Right kidney (tissue), 9 donors: ENCODE measurements at places on chromosomes 4 and X.

DNA sequence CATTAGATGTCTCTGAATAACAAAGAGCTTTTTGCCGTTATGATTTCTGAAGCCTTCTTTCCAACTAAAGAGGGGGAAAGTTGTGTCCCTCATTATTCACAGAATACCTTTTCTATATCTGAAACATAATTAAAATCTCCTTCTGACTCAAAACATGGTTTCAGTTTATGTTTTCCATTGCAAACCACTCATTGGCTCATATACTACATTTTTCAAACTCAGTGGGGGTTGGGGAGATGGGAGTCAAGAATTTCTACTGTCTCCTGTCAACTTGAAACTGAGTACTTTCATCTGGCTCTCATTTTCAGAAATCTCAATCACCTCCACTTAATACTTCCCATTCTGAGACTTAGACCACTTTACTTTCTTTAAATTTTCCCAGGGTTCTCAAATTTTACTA is 1839.5 kb upstream of the PCDH10 start:
- DNase-seq = no peak

- DNase-seq = no peak
Measured at GRCh38 chr4:163762741-163763140, 268.3 kb downstream of the TMA16 start.

- DNase-seq = no peak
Measured at GRCh38 chr4:183413234-183414200, 30.9 kb upstream of the CDKN2AIP start.

GRCh38 chrX:45660477-45660876 is 459.8 kb upstream of the DIPK2B start:
- DNase-seq = no peak

DNA sequence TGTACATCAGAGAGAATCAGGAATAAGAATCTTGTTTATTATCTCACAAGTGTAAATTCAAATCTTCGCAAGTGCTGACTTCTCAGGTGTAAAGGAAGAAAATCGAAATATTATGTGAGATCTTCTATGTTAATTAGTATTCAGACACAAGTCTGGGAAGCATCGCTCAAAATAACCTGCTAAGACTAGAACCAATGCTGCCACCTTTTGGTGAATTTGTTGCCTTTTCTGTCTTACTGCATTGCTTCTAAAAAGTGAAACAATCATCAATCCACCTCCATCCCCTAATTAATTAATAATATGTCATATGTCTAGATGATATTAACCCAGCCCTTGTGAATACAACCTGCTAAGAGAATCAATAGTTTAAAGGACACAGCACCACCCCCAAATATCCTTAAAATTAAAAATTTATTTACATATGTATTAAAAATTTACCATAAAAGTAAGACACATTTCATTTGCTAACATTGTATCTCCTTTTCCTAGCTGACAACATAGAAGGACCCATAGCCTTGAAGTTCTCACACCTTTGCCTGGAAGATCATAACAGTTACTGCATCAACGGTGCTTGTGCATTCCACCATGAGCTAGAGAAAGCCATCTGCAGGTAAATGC is 3.5 kb downstream of the EPGN start:
- DNase-seq = no peak

DNA sequence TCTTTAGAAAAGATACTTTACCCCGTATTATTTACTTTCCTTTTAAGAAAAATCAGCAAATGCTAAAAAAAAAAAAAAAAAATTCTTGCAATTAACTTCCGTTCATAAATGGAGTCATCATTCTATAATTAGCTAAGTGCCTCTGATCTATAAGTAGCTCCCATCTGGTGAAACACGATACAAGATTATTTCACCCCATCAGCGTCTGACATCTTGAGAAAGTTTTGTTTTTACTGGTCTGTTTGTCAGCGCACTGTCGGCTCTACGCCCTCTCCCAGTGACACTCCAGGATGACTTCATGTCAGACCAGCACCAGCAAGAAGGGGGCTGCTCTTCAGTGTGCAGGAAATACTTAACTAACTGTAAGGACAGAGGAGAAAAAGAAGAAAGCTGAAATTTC is 108.3 kb downstream of the AFAP1 start:
- DNase-seq = no peak

- DNase-seq = no peak
Measured at GRCh38 chr4:83629945-83630721, 94.2 kb downstream of the GPAT3 start.

DNA sequence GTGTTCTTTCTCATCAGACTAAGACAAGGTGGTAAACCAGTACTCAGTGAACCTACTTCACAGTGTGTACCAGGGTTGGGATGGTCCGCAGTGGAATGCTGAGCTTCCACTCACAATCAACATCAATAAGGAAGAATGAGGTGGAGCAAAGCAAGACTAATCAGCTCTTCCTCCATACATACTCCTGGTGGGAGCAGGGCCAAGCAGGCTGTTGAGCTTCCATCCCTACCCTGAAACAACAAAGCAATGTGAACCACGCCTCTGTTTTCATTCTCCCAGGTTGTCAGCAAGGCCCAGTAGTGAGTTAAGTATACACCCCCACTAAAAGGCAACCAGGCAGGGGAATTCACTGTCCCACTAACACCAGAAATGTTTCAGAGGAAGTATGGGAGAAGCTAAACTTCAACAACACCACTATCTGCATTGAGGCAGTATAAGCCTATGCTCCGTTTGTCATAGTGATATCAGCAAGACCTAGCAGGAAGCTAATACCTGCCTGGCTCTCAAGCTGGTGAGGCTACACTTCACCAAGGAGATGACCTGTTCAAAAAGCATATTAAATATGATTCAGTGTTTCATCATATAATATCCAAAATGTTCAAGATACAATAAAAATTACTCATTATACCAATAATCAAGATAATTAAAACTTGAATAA is 109.5 kb downstream of the DDX60 start:
- DNase-seq = no peak

GRCh38 chrX:130415201-130415600 is 13.4 kb downstream of the RBMX2 start:
- no peak for DNase-seq

- DNase-seq = no peak
Measured at GRCh38 chr4:74375824-74376426, 11.0 kb downstream of the EREG start.

- DNase-seq = no peak
Measured at GRCh38 chr4:133156096-133156495, 7.0 kb downstream of the PCDH10 start.

DNA sequence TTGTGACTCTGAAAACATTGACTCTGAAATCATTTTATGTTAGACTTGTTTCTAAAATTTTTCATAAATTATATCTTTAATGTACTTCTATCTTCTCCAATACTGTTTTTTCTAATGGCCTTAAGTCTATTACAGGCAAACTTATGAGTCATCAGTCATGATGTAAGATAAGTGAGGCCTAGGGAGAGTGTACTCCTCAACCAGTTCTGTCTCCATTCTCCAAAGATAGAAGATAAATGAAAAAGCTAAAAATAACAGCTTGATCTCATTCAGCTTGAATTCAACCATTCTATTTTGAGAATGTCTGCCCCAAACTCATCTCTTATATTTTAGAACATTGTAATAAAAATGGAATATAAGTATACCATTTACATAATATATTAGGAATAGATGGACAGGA is 34.5 kb downstream of the STBD1 start:
- DNase-seq = no peak

DNA sequence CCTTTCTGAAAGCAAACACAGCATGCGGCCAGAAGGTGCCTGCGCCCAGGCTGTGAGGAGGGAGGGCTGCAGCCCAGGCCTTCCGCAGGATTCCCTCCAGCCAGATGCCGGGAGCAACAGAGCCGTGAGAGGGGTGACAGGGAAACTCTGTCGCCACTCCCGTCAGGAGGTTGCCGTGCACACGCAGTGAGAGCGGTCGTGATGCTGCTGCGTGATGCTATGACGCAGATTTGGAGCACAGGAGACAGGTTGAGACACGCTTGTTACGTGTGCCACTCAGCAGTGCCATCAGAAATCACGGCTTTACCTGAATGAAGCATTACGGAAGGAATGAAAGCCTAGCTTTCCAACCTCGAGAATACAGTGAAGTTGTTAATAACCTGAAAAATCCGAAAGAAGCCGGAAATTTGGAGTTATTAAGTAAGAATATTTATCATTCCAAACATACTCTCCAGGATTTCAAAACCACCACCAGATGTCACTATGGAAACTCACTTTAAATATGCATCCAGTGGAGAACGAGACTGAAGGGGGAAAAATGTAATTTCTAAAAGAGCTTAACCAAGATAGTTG is 54.4 kb downstream of the FAT1 start:
- no peak for DNase-seq

GRCh38 chrX:22097012-22097694 is 65.0 kb downstream of the PHEX start:
- DNase-seq = no peak

GRCh38 chr4:123698556-123698955 is 302.0 kb downstream of the SPRY1 start:
- DNase-seq = no peak

GRCh38 chr4:33989820-33990443 is 2254.4 kb downstream of the ARAP2 start:
- DNase-seq = no peak

- no peak for DNase-seq
Measured at GRCh38 chr4:100357542-100357941, 160.3 kb downstream of the EMCN start.

DNA sequence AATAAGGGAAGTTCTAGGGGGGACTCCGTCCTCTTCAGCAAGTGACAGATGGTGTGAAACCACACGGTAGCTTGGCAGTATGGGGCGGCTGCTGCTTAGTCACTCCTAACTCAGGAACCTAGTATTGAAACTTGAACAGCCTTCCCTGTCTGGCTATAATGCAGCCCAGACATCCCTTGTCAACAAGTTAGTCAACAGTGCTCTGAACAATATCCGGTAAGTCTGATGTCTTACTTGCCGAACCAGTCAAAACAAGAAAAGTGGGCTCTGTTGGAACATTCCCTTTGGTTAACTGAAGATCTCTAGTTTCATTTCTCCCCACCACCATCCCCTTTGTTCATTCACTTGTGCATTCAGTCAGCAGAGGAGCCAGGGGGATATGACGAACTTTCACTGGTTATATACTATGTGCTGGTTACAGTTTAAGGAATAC is 18.7 kb upstream of the CXCL13 start:
- no peak for DNase-seq

DNA sequence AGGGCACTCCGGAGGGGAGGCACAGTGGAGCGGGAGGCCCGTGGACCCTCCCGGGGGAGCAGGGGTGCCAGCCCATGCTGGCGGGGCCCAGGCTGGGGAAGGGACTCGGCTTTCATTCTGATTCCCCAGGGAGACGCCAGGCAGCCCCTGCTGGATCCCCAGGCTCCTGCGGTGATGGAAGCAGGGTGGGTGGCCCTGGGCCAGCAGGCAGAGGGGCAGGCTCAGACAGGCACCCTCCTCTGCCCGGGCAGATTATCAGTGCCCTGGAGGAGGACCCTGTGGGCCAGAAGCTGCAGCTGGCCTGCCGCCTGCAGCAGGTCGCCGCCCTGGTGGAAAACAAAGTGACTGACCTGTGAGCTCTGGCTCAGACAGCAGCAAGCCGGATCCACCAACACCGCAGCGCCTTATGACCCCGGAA is 2.1 kb upstream of the SRPK3 start:
- DNase-seq = no peak

- DNase-seq = no peak
Measured at GRCh38 chrX:54246866-54247265, 63.8 kb upstream of the FAM120C start.

DNA sequence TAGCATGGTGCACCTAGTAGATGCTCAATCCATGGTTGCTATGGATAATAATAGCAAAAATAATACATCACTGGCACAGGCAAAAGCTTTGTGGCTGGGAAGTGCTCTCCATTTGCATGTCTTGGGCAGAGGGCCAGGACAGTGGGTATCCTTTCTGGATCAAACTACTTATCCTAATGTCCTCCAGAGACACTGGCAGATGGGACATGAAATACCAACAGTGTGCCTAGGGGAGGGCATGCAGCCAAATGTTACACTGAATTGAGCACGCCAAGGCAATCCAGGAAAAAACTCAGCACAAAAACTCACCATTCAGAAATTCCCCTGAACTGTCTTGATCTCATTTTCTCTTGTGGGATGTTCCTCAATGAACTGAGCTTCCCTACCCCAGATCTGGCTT is 98.6 kb upstream of the SCML1 start:
- no peak for DNase-seq

DNA sequence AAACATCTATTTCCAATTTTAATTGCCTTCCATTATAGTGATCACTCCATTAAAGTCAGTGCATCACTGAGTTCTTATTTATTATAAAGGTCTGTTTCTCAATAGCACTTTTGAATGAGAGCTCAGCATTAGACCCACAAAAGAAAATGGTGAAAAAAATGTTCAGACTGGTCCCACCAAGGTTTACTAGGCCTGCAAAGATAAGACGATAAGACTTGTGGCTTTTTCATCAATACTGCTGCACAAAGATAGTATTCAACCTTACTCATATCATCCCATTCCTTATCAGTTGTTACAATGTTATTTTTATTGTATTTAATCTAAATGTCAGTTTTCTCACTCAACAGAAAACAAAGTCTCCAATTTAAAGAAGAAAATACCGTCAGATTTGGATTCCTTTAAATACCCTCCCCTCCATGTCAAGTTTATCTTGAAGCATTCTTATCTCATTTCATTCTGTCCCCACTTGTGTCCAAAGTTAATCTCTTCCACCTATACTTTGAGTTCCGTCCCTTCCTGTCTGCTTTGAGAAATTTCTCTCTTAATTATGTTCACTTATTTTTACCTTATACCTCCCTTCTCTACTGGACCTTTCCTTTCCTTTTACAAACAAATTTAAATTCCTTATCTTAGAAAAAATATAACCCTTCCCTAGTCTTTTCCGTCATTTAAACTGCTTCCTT is 140.0 kb downstream of the GASK1B start:
- DNase-seq = no peak

GRCh38 chrX:68685685-68686084 is 38.2 kb downstream of the STARD8 start:
- no peak for DNase-seq

DNA sequence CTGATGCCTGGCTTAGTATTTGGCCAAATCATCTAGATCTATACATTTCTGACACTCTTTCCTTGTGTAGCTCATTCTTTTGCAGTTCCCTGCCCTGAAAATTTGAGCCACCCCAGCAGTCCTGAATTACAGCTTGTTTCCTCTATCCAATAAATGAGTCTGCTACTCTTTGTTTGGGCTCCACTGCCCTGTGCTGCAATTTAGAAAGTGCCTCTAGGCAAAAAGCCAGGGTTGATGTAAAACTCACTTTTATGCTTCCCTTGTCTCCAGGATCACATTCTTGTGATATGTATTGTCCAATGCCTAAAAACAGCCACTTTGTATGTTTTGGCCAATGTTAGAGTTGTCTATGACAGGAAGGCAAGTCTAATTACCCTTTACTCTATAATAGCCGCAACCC is 101.7 kb upstream of the MAP3K15 start:
- no peak for DNase-seq

GRCh38 chr4:101417046-101417445 is 69.7 kb upstream of the PPP3CA start:
- DNase-seq = no peak

DNA sequence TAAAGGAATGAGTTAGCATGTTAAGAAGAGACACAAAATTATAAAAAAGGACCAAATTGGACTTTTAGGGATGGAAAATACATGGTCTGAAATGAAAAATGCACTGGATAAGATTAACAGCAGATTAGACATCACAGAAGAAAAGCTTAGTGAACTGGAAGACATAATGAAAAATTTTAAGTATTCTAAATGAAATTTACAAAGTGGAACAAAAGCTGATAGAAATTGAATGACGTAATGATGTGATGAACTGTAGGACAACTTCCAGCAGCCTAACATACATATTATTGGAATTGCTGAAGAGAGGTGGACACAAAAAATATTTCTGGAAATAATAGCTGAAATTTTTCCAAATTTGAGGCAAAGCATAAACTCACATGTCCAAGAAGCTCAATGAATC is 39.6 kb upstream of the GPR173 start:
- DNase-seq = no peak
